Right ventricle myocardium superior (tissue), 1 donor: ENCODE measurements at places on chromosomes 2 and 18. TPM values are rescaled to one million over a fixed set of nuclear protein-coding genes. Genes with fewer than 3 reads are reported as not detected.
A peak's percentile ranks its signal among the peaks of the same experiment; 100 is the strongest.

Gene HOXD10
- not detected for total RNA-seq

Gene ANKRD30B
- total RNA-seq: not detected

Gene DNAJC5G
- total RNA-seq: 2.3 TPM

Gene AP1S3
- total RNA-seq: 0.16 TPM

Gene TBR1
- total RNA-seq: not detected

Gene C2orf15
- 0.22 TPM for total RNA-seq

Gene CHRNG
- total RNA-seq: not detected

Gene CACNB4
- 0.46 TPM for total RNA-seq

Gene C1QL2
- not detected for total RNA-seq

Gene VSNL1
- total RNA-seq: 10.4 TPM

Gene AGXT
- total RNA-seq: not detected

DNA sequence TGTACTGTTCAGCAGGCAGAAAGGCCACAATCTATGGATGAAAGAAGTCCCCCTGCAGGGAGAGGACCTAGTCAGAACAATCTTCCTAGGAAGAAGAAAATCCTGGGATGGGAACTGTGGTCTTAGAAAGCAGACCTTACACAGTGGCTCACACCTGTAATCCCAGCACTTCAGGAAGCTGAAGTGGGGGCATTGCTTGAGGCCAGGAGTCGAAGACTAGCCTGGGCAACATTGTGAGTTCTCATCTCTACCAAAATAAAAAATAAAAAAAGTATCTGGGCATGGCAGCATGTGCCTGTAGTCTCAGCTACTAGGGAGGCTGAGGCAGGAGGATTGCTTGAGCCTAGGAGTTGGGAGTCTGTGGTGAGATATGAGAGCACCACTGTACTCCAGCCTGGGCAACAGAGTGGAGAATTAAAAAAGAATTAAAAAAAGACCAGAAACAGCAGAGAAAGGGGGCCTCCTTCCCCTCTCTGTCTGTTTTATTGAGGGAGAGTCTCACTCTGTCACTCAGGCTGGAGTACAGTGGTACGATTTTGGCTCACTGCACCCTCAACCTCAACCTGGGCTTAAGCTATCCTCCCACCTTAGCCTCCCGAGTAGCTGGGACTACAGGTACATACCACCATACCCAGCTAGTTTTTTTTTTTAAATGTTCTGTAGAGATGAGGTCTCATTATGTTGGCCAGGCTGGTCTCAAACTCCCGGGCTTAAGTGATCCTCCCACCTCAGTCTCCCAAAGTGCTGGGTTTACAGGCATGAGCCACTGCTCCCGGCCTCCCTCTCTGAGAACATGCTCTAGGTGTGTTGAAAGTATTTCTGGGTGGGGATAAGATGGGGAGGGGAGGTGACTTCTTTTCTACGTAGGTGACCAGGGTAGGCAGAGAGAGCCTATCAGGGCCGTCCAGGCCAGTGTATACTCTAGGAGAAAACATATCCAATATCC is 7.4 kb downstream of the RHOB start:
- DNase-seq: no peak

GRCh38 chr18:23943104-23943503 is 71.5 kb upstream of the TTC39C start:
- DNase-seq: no peak

- no peak for DNase-seq
Observed at GRCh38 chr2:55231546-55232083, 478 bp downstream of the CLHC1 start.

DNA sequence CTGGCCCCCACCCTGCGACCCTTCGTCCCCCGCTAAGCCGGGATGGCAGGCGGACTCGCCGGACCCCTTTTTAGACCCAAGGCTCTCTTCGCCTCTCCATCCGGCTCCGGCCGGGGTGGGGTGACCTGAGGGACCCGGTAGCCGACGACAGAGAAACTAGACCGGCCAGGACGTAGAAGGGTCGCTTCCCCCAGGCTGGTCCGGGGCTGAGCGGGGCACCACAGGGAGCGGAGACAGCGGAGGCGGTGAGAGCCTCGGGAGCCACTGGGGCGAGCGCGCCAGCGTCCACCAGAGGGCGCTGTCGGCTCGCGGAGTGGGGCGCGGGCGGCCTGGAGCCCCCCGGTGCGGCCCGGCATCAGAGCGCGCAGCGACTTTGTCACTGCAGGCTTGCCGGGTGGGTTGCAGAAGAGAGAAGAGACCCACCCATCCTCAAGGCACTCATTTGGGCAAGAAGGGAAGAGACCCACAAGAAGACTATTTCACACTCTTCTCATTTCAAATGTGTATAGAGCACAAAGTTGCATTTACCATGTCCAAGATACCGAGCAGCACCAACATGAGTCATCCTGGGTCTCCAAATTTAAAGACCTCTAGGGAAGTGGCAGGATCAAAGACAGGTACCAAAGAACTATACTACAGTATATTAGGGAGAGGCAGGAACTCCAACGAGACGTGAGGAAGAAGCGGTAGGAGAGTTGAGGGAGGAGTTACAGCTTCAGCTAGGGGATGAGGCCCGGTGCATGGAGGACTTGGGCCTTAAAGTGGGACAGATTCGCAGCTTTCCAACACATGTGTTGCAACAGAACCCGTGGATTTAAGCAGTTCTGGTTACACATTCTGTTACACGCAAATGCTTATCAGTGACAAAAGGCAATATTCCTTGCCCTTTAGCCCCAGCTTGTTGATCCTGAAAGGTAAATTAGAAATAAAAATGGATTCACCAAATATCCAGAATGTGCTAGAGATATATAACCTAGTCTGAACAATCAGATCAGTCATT is 7.6 kb upstream of the PRKCE start:
- DNase-seq: peak; percentile 83

- no peak for DNase-seq
Observed at GRCh38 chr2:234611209-234611608, 114.3 kb upstream of the ARL4C start.

GRCh38 chr2:95390272-95390880 is 12.1 kb upstream of the FAHD2A start:
- no peak for DNase-seq

- no peak for DNase-seq
Observed at GRCh38 chr18:45274026-45274425, 341.2 kb upstream of the SLC14A2 start.

- DNase-seq: no peak
Observed at GRCh38 chr2:75309596-75310463, 110.5 kb upstream of the TACR1 start.

- DNase-seq: no peak
Observed at GRCh38 chr2:229598227-229598626, 116.1 kb downstream of the DNER start.

DNA sequence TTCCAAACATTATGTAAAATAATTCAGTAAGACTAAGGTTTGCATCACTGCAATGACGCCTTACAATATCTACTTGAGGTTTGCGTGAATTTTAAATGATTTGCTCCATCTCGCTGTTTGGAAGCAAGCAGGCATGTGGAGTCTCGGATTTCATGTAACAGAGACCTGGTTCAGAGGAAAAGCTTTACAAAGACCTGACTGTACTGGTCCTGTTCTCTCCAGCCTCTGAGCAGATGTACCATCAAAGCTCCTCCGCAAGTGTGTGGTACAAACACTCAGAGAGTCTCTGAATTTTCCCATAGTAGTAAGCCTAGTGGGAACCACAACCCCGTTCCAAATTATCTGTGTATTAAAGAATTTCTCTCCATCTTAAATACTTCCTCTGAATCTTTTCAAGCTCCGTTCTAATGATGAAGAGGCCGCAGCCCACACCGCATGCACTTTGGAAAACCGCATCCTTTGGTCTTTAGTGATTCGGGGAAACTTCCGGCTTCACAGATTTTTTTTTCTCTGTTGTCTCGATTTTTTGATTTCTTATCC is 728.1 kb upstream of the SOX11 start:
- no peak for DNase-seq

DNA sequence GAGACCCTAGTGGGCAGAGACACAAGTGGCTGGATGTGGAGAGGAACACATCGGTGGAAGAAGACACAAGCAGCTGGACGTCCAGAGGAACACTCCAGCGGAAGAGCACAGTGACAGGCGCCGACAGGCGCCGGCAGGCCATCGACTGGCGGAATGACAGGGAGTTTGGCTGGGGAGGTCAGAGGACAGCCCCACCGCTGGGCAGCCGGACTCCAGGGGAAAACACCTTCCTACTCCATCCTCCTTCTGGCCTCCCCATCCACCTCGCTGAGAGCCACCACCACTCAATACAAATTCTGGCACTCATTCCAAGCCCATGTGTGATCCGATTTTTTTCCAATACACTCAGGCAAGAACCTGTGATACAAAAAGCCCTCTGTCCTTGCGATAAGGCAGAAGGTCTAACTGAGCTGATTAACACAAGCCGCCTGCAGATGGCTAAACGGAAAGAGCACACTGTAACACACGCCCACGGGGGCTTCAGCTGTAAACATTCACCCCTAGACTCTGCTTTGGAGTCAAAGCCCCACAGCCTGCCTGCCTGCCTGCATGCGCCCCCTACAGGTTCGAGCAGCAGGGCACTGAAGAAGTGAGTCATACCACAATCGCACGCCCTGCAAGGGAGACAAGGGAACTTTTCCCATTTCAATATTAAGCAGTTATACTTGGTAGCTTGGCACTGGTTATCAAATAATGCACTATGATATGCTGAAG is 50.2 kb upstream of the LRP1B start:
- DNase-seq: no peak

DNA sequence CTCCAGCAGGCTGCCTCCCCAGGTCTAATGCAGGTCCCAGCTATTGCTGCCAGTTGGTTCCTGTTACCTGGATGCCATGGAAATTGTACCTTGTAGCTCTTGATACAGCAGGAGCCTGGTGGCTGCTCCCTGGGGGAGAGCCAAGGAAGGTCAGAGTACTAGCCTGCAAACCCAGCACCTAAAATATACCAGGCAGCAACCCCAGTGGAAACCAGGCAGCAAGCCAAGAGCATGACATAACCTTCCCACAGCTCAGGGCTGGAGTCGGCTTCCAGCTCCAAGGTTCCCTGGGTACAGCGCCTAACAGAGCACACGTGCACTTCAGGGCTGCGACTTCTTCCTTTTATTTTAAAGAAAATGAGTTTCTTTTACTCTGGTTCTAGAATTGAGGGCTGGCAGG is 30.3 kb downstream of the TNP1 start:
- DNase-seq: peak; percentile 89

DNA sequence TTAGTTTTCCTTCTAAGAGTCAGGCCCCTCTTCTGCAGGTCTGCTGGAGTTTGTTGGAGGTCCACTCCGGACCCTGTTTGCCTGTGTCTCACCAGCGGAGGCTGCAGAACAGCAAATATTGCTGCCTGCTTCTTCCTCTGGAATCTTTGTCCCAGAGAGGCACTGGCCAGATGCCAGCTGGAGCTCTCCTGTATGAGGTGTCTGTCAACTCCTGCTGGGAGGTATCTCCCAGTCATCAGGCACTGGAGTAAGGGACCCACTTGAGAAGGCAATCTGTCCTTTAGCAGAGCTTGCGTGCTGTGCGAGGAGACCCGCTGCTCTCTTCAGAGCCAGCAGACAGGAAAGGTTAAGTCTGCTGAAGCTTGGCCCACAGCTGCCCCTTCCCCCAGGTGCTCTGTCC is 4.8 kb downstream of the REG1B start:
- DNase-seq: no peak

GRCh38 chr2:152499896-152500735 is 165.1 kb downstream of the FMNL2 start:
- DNase-seq: no peak

DNA sequence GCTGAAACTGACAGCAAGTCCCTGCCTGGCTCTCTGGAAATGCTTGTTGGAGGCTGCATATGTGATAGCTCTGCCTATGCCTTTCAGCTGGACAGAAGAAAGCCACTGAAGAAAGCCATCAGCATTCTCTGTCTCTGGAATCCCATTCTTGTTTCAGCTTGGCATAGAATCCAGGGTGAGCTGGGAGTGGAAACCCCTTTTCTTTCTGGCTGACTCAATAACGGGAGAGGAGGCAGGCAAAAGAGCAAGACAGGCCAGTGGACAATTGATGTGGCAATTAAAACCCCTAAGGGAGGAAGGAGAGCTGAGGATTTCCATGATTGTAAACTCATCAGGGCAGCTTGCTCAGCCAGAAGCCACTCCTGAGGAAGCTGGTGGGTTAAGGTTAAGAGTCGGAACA is 208.1 kb downstream of the CLIP4 start:
- no peak for DNase-seq

DNA sequence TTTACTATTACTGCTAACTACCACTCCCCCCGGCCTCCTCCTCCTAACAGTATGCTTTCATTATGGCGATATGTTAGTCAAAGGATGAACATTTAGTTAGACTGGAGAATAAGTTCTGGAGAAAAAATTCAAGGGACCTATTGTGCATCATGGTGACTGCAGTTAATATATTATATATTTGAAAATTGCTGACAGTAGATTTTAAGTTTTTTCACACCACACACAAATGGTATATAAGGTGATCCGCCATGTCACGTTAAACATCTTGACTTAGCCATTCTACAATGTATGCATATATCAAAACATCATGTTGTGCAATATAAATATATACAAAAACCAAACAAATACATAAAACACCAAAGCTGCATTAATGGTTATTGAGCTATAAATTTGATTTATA is 873.7 kb downstream of the CNTNAP5 start:
- DNase-seq: no peak

GRCh38 chr2:216663846-216664245 is 30.6 kb downstream of the IGFBP2 start:
- no peak for DNase-seq

GRCh38 chr18:41939326-41939725 is 15.7 kb upstream of the PIK3C3 start:
- no peak for DNase-seq

DNA sequence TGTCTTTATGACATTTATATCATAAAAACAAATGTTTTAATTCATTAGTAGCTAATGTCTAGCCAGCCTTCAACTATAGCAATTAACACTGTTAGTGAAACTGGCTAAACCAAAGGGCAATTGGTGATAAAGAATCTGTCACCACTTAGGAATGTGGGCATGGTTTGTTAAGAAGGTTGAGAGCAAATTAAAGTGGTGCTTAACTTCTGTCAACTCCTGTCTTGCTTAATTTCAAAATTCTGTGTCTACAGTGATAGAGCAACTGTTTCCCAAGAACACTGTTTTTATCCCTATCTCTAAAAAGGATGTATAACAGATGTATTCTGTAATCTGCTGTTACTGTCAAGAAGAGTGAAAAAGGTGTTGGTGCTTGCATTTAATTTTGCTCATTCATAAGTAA is 36.5 kb downstream of the CFAP36 start:
- DNase-seq: no peak

DNA sequence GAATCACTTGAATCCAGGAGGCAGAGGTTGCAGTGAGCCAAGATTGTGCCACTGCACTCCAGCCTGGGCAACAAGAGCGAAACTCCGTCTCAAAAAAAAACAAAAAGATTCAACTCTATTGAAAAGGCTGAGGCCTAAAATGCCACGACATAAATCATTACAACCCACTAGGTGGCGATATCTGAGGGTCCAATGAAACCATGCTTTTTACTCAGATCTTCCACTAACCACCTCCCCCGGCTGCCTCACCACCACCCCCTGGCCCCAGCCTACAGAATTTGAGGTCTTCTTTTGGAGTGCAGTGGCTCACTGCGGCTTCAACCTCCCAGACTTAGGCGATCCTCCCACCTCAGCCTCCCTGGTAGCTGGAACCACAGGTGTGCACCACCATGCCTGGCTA is 57.5 kb downstream of the AP1S3 start:
- no peak for DNase-seq

GRCh38 chr2:15141211-15141610 is 419.9 kb downstream of the NBAS start:
- no peak for DNase-seq

GRCh38 chr2:95721726-95722125 is 129.9 kb downstream of the TRIM43 start:
- DNase-seq: no peak
